Stimulated activated CD8-positive, alpha-beta memory T cell treated with anti-CD3 and anti-CD28 coated beads, Interleukin-7, amount 100 ng/mL, for 24 hours (primary cell): ENCODE measurements at places on chromosomes 11 and 22.

DNA sequence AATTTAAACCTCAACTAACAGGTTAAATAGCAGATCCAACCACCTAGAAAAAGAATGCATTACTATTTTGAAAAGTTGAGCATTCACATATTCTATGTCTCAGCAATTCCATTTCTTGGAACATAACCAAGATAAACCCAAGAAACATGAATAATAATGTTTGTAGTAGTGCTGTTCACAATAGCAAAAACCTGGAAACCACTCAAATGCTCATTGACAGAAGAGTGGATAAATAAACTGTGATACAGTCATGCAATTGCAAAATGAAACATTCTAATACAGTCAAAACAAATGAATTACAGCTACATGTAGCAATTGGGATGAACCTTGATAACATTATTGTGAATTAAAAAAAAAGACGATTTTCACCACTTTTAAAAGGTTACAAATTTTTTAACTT is 162.8 kb upstream of the TMEM45B start:
- no peak for DNase-seq

DNA sequence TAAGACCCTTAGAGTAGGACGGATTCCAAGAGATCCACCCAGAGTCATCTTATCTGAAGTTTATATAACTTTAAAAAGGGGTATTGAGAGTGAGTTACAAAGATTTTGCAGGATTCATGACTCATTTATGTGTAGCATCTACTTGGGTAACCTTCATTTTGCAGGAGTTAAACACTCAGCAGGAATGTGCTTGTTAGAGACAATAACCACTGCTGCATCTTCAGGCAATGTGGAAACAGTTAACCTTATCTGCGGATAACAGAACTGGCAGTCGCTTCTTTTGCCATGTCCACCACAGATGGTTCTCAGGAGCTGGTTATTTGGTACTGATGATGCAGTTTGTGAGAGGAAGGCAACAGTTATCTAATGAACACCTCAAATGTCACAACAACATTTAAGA is 417.9 kb upstream of the DDI1 start:
- no peak for DNase-seq

DNA sequence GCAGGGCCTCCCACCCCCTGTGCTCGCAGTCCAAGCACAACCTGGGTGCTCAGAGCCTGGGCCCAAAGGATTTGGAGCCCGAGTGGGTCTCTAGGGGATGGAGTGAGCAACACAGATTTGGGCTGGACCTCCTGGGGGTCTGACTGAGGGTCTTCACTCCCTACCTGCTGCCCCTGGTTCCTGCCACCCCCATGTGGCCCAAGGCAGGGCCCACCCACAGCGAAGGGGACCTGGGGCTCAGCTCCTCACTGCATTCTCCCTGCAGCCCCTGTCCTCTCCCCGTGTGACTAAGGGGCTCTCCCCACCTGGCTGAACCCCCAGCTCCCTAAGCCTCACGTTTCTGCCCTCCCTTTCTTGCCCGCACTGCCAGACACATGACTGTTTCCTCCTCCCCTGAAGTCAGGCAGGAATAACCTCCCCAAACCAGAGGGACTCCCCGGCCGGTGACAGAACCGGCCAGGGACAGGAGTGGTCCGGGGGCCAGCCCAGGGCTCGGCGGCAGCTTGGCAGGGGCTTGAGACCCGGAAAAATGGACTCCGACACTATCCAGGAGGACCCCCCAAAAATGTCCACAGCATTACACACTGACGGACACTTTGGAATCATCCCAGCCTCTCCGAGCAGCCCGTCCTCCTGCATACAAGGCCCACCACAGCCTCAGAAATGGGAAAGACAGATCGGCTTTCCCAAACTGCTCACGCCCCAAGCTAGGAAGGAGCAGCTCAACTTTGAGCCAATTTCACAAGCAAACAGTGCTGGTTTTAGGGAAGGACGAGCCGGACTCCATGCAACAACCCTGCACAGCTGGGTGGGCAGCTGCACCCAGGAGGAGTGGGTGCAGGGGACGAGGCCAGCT is 57.8 kb downstream of the BRD1 start:
- DNase-seq = no peak

DNA sequence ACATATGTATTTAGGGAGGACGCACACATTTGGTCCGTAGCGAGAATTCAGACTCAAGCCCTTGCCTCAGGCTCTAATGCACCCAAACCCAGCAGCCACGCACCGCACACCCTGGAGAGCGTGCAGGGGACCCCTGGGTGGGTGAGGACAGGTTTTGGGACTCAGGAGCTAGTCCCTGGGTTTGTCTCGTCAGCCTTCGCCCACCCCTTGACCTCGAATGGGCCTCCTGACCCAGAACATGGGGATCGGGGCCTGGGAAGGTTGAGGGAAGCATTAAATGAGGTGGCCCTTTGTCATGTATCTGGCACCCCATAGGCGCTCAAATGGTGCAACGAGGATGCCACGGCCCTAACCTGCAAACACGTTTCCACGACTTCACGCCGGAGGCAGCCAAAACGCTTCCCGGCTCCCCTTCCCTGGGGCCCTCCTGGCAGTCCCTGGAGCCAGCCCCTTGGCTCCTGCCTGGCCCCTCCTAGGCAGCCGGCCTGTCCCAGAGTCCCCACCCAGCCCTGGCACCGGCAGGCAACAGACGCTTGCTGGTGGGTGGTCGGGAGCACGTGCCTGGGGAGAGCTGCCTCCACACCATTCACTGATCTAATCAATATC is 5.5 kb upstream of the LINC01488 start:
- DNase-seq = no peak

DNA sequence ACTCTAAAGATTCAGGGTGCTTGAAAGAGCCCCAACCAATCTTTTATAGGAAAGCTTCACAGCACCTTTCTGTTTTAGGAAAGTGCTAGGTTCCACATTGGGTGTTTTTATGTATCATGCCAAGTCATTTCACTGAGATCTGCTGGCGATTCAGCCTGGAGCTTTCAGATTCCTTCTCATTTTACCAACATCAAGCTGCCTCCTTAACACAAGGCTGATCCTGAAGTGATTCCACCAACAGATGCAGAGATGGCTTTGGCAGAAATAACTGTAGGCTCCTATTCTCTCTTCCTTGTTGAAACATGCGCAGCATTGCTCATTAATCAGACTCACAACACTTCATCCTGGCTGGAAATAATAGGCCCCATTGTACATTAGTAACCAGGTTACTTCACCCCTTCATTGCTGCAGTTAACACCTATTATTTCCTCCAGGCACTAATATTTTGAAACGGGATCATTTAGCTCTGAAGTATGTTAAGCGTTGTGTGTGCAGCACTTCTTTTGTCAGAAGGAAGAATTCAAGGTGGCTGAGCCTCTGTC is 89.0 kb downstream of the OPCML start:
- no peak for DNase-seq

- no peak for DNase-seq
Measured at GRCh38 chr11:16604794-16605388, 133.6 kb upstream of the C11orf58 start.

DNA sequence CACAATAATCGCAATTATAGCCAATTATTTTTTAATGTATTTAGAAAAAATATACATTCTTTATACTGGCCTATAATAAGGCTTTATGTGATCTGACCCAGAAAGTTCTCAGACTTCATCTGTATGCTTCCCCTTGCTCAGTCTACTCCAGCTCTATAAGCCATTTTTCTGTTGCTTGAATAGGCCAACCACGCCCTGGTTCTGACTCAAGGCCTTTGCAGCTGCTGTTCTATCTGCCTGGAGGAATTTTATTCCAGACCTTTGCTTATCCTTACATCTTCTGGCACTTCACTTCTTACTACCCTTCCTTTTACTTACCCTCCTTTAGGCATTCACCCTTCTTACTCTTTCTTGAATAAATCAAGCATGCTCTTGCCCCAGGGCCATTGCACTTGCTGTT is 54.9 kb upstream of the PDE3B start:
- DNase-seq = no peak

DNA sequence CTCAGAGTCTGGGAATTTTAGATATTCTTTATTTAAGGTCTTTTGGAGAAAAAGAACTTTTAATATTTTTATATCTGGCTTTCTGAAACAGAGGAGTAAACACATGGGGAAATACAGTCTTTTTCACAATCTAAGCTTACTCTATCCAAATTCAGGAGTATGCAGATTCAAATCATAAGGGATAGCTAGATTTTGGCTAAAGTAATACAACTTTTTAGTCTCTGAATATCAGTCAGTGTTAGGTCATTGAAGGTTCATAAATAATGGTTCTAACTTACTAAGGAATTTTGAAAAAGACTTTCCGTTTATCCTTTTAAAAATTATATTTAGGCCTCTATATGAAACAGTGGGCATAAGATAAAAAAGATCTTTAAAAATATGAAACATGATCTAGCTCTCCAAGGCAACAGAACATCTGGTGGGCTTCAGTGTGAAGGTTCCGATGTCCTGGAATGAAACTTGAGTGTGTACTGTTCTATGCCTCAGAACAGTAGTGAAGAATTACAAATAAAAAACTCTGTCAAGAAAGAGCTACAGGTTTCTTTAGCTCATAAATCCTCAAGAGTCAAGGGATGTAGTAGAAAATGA is 165.2 kb upstream of the PDGFD start:
- DNase-seq = no peak

DNA sequence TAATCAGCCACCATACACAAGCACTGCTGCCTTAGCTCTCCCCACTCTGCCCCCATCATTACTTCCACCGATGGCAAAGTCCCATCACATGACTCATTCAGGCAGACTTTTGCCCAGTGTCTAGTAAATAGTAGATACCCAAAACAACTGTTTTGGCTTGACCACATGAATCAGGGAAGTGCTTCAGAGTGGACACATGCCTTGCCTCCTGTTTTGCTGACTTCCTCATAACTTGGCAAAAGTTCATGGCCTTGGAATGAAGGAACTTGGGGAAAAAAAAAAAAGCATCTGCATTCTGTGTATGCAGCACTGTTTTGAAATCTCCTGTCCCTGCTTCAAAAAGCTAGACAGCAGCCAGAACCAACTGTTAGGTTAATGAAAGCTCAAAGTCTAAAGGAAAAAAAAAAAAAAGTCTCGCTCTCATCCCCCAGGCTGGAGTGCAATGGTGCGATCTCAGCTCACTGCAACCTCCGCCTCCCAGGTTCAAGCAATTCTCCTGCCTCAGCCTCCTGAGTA is 335.3 kb downstream of the FAM181B start:
- no peak for DNase-seq

- DNase-seq = no peak
Measured at GRCh38 chr11:5486003-5486402, 2.5 kb upstream of the OR52D1 start.

GRCh38 chr11:37861671-37862070 is 1263.6 kb upstream of the RAG2 start:
- no peak for DNase-seq

GRCh38 chr11:48148749-48149148 is 67.9 kb upstream of the OR4B1 start:
- no peak for DNase-seq

- no peak for DNase-seq
Measured at GRCh38 chr11:13047884-13048283, 38.8 kb downstream of the RASSF10 start.

DNA sequence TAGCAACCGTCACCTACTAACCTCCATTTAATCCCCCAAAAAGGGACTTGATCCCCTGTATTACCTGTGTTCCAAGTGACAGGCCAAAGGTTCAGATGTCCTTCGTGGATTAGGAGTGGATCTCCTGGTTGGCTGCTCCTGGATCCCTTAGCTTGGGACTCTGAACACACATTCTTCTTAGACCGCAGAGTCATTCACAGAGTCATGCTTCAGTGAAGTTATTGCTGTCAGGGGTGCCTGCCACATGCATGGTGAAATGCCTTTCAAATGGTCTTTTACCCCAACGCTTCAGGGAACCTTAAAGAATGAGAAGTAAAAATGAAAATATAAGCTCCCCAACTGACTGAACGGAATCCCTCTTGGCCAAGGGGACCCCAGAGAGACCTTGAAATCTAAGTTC is 49.1 kb downstream of the ADAMTS8 start:
- no peak for DNase-seq

GRCh38 chr11:65502555-65503367 is 3.9 kb downstream of the MALAT1 start:
- DNase-seq = no peak

- DNase-seq = no peak
Measured at GRCh38 chr22:32926600-32926999, 125.1 kb downstream of the TIMP3 start.

GRCh38 chr11:42947405-42947804 is 364.4 kb upstream of the API5 start:
- no peak for DNase-seq

DNA sequence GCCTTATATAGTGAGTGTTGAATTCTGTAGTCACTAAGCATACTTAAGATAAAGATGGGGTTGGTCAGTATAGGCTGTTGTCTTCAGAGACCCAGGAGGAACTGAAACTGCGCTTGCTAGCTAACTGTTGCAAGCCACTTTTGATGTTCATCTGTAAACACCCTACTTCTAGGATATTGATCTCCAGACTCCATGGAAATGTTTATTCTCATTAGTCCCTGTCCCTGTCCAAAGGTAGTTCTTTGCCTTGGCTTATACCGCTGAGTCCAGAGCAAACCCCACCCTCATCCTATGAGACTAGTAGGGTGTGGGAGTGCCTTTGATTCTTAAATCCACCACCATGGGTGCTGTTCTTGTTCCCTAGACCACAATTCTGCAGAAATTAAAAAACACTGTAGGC is 36.4 kb downstream of the DEPDC5 start:
- DNase-seq = no peak

GRCh38 chr11:61071208-61071681 is 31.0 kb upstream of the CD5 start:
- DNase-seq = no peak

DNA sequence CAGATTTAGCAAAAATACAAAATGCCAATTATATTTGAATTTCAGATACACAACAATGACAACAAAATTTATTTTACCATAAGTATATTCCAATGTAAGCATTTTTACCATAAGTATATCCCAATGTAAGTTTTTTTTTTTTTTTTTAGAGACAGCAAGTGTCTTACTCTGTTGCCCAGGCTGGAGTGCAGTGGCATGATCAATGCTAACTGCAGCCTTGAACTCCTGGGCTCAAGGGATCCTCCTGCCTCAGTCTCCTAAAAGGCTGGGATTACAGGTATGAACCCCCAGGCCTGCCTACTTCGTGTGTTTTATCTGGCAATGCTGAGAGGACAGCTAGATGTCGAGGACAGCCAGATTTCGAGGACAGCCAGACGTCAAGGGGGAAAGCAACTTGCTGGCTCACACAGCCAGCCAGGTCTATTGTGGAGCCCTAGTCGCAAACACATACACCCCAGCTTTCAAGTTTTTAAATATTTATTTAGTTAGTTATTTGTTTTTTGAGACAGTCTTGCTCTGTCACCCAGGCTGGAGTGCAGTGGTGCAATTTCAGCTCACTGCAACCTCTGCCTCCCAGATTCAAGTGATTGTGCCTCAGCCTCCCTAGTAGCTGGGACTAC is 1.1 kb upstream of the SERPING1 start:
- DNase-seq = no peak

DNA sequence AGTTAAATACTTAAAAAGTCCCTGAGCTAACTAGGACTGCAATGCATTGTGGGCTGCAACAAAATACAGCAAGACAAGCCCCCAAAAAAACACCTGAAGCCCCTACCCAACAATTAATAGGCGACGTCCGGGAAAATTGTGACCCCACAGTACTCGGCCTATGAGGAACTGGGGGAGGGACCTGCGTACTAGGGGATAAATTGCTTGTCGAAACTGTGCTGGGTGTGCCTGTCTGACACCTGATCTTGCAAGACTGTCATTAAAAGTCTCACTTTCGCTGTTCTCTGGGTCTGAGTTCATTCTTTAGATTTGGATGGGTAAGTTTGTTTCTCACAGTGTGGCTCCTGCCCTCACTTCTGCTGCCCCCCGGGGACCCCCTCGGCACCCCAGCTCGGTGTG is 15.2 kb downstream of the TANGO2 start:
- DNase-seq = no peak

GRCh38 chr22:22014285-22014659 is 31.7 kb upstream of the TOP3B start:
- DNase-seq = no peak

- DNase-seq = no peak
Measured at GRCh38 chr11:36383195-36383594, 87.1 kb downstream of the PRR5L start.
